ENCODE measurements at places on chromosomes 5 and 9.

DNA sequence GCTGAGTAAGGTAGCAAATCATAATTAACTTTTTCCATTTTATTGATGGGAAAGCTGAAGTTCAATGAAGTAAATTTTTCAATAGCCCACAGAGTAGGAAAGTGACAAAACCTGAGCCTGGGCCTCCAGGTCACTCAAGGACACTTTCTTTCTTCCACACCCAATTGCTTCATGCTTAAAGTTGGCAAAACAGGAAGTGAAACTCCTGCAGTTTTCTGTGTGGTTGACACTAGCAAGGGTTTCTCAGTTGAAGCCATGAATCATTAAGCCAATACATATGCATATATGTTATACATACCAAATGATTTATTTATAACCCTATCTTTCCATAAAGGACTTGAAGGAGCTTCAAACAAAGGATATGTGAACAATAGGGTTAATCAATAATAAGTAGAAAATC lies 13.9 kb downstream of the TLR4 start:
- no peak for DNase-seq

DNA sequence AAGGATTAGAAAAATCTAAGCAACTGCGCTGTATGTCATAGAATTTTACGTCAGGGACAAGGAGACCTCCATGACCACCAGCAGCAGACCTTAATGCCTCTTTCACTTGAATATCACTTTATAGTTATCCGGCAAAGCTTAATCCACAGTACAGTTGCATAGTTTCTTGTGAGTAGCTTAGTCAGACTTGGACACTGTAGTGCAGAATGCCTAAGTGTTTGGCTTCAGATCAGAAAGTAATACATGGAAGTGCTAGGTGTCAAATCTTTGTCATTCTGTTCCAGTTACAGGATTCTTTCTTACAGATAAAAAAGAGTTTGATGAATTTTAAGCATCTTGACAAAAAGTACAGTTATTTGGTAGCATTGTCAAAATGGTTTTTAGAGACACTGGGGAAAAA lies 239.9 kb upstream of the PAPPA start:
- DNase-seq = no peak

- no peak for DNase-seq
Observed at GRCh38 chr9:69034071-69034470, 1.5 kb upstream of the FXN start.

DNA sequence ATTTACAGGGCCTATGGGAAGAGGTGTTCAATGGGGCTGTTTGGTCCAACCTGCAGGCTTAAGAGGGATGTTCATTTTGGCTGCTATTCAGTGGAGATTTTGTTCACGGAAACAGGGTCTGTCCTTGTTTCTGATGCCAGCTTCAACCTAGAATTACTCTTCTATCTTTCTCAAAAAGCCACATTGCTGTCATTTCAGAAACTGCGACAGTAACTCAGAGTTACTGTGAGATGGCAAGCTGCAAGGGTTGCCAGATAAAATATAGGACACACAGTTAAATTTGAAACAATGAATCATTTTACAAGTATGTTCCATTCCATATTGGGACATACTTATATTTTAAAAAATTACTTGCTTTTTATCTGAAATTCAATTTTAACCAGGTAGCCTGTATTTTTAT lies 128.0 kb downstream of the NPR3 start:
- DNase-seq = no peak

- no peak for DNase-seq
Observed at GRCh38 chr5:6274846-6275543, 103.4 kb downstream of the MED10 start.

- no peak for DNase-seq
Observed at GRCh38 chr9:36690412-36691168, 117.9 kb downstream of the MELK start.

DNA sequence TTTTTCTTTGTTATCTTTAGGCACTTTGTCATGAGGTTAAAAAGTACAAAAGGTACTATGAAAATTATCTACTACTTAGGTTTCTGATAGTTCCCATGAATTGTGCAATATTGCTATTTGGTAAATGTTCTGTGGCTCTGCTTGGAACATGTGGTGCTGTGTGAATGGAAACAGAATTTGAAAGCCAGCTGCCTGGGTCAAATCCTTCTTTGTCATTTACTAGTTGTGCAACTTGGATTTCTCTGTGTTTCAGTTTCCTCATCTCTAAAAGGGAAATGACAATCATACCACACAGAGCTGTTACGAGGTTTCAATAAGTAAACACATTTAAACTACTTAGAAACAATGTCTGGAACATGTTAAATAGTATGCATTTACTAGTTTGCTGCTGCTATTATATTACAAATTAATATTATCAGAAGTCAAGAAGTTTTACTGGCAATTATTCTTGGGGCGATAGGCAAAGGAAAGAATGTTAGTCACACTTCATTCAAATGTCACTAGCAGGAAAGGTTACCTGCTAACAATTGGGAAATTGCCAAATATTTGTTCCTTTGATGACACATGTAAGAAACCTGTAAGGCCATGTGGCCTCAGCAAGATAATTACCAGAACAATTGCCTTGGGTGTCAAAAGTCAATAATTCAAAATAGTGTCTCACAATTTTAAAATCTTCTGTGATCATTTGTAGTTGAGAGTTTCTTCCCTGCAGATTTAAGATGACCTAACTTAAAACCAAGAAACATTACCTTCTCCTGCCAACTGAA lies 184.8 kb downstream of the KIAA0825 start:
- DNase-seq = no peak

DNA sequence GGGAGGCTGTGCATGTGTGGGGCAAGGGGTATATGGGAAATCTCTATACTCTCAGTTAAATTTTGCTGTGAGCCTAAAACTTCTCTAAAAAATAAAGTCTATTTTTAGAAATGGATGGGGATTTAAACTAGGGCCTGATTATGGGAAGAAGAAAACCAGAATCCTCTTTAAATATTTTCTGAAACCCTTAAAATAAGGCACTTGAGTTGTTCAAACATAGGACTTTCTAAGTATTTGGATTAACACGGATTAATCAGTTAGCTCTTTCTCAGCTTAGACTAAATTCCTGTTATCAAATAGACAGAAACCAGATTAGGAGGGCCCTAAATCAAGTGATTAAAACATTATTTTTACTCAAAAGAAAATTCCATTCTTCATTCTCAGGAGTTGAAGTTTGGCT lies 438.4 kb downstream of the EFNA5 start:
- no peak for DNase-seq

GRCh38 chr5:74954919-74955318 lies 88.7 kb upstream of the FAM169A start:
- DNase-seq = no peak

DNA sequence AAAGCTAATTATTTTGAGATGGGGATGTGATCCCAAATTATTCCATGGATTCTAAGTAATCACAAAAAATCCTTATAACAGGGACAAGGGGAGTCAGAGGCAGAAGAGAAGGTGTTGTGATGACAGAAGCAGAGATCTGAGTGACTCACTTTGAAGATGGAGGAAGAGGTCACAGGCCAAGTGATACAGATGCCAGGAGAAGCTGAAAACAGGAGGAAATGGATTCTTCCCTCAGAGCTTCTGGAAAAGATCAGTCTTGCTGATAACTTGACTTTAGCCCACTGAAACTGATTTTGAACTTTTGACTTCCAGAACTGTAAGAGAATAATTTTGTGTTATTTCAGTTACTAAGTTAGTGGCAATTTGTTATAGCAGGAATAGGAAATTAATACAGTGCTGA lies 105.3 kb downstream of the GCNT1 start:
- DNase-seq = no peak

Data from stimulated activated CD4-positive, alpha-beta T cell treated with anti-CD3 and anti-CD28 coated beads, TNF-alpha, amount 100 ng/mL, for 1 hour (primary cell).